ENCODE measurements at places on chromosomes 7 and 10.

- no peak for DNase-seq
These were observed 288.0 kb upstream of the AKR1E2 start for GRCh38 chr10:4538016-4538415.

- DNase-seq = no peak
These were observed at the start of gene PLAC9 for GRCh38 chr10:80132299-80133139. PLAC9 (plus strand) TSS chr10:80132730; CDS start chr10:80132763, 33 bp downstream.

- no peak for DNase-seq
These were observed 3.0 kb upstream of the TECPR1 start for GRCh38 chr7:98254951-98255610.

GRCh38 chr10:66792441-66792840 is 133.4 kb upstream of the LRRTM3 start:
- no peak for DNase-seq

- no peak for DNase-seq
These were observed 977 bp downstream of the CACNB2 start for GRCh38 chr10:18140957-18141845.
